ENCODE measurements at places on chromosomes 4 and X.

DNA sequence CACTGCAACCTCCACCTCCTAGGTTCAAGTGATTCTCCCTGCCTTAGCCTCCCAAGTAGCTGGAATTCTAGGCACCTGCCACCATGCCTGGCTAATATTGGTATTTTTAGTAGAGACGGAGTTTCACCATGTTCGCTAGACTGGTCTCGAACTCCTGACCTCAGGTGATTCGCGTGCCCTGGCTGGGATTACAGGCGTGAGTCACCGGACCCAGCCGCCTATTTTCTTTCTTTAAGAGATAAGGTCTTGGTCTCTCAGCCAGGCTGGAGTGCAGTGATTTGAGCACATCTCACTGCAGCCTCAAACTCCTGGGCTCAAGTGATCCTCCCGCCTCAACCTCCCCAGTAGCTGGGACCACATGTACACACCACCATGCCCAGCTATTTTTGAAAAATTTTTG is 166.5 kb downstream of the DHRSX start:
- no peak for DNase-seq

DNA sequence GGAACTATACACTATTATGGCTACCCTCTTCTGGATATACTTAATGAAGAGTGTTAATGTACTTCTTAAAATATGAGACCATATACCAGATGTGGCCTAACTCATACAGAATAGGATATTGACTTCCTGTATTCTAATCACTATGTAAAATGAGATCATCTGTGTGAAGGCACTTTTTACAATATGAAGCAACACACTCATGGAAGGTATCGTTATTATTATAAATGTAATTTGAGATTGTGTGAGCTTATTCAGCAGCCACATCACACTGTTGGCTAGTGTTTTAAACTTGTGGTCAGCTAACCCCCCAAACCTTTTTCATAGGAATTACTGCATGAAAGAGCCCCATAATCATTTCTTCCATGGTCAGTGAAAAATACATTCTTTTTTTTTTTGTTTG is 281.8 kb upstream of the TEX13A start:
- DNase-seq, result no peak

- DNase-seq, result no peak
These were observed 121.5 kb downstream of the RAPGEF2 start for GRCh38 chr4:159224408-159224807.

GRCh38 chrX:125998432-125998831 is 167.7 kb downstream of the DCAF12L2 start:
- no peak for DNase-seq

- no peak for DNase-seq
These were observed 37.4 kb upstream of the PACRGL start for GRCh38 chr4:20662851-20663250.

GRCh38 chr4:84220990-84221389 is 278.1 kb downstream of the NKX6-1 start:
- DNase-seq, result no peak

- no peak for DNase-seq
These were observed 314.9 kb upstream of the DIPK2B start for GRCh38 chrX:45515262-45516215.

GRCh38 chr4:152468408-152468807 is 67.5 kb downstream of the FBXW7 start:
- DNase-seq, result no peak

DNA sequence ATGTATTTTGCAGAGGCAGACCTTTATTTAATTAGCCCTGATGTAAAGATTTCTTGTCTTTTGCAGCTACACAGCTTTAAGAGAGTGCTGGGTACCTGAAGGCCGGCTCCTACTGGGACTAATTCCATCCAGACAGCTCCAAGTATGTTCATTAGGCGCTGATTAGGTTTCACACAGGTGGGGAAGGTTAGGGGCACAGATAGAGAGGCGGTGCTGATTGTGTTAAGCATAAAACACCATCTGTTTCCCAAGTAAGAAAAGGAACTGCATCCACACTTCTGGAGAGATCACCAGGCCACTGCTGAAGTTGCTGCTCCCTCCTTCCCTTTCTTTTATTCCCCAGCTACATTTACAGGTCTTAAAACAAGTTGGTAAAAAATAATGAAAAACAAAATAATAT is 349.5 kb downstream of the ZIC3 start:
- no peak for DNase-seq

GRCh38 chr4:79334783-79335182 is 8.9 kb upstream of the NAA11 start:
- no peak for DNase-seq

DNA sequence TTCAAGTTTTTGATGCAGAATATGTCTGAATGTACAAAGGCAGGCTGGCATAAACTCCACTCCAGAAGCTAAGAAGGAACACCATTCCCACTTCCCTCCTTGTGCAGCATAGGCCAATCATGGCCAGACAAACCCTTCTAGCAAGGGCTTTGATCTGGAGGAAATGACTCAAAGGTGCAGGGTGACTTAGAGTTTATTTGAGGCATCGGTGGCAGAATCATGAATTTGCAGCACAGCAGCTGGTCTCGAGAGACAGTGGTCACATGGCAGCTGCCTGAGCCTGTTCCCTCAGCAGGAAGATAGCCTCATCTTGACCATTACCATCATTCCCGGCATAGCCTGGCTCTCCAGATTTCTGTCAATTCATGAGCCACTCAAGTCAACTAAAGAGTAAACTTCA is 154.5 kb downstream of the ATP10D start:
- DNase-seq, result no peak

DNA sequence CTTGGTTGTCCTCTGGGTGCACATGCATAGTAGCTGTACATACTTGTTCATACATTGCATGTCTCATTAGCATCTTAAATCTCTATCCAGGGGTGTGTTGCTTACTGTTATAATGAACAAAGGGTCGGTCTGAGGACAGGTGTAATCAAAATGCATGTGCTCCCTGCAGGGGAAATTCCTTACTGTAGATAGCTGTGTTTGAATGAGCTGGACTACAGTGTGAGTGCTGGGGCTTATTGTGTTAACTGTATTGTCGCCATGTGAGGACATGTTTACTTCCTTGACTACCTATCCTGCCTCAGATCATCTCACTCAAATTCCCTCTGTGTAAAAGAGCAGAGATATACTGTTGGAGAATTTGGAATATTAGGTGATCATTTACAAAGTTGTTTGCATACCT is 98.7 kb downstream of the KLHL34 start:
- DNase-seq, result no peak

DNA sequence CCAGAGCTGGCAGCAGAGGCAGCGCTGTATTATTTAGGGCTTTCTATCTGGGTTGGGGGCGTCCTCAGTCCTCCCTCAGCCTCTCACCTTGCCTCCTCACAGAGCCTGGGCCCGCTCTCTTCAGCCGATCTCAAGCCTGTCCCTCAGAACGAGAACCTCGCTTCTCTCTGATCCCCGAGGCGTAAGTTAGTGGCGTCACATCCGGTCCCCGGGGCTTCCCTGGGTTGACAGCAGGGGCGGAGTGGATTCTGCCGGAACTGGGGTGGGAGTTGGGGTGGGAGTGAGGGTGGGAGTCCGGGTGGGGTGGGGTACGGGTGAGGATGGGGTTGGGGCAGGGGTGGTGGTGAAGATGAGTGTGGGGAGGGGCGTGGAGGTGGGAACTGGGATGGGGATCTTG is at the start of gene MAGEA10:
MAGEA10 (minus strand) TSS at position 190 of the 397 bp plus-strand sequence. CDS start 2,957 bp downstream, outside the sequence.
- no peak for DNase-seq

GRCh38 chr4:182695009-182695408 is 222.2 kb downstream of the DCTD start:
- DNase-seq, result no peak

DNA sequence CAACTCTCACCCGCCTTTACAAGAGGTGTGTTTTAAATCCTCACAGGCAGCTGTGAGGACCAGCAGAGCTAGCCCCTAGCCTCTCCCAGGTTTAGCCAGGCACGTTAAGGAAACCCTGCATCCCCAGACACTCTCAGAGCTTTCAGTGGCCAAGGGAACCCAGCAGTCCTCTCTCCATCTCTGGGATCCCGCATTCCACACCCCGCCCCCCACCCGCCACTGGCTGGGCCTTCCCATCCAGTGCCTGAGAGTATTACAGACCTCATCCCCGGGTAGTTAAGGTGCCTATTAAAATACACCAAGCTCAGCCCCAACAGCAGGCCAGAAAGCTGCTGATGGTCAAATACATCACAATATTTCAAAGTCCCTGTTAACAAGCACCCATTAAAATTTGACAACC is 256.2 kb downstream of the BCOR start:
- no peak for DNase-seq

DNA sequence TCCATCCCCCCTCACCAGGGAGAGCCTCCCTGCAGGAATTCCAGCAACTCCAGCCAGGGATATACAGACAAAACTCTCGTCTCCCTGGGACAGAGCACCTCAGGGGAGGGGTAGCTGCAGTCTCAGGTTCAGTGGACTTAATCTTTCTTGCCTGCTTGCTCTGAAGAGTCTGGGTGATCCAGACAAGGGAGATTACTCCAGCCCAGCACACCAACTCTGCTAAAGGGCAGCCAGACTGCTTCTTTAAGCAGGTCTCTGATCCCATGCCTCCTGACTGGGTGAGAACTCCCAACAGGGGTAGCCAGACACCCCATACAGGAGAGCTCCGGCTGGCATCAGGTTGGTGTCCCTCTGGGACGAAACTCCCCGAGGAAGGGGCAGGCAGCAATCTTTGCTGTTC is 888.7 kb downstream of the RAB28 start:
- no peak for DNase-seq

DNA sequence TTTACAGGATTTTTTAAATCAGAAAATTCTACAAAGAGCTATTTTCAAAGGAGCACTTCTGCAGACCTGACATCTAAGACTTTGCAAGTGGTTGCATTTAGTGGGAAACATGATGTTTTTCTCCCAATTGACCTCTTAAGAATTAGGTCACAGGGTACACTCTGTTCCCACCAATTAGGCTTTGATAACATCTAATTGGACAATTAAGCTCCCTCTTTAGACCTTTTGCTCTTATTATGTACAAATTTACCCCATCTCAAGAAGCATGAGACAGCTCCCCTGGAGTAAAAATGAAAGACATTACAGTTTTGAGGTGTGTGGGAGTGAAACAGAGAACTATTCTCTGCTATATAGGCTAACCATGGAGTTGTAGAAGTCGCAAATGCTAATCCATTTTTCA is 31.8 kb upstream of the AGA start:
- no peak for DNase-seq

- no peak for DNase-seq
These were observed 187.7 kb downstream of the DCTD start for GRCh38 chr4:182729516-182729915.

DNA sequence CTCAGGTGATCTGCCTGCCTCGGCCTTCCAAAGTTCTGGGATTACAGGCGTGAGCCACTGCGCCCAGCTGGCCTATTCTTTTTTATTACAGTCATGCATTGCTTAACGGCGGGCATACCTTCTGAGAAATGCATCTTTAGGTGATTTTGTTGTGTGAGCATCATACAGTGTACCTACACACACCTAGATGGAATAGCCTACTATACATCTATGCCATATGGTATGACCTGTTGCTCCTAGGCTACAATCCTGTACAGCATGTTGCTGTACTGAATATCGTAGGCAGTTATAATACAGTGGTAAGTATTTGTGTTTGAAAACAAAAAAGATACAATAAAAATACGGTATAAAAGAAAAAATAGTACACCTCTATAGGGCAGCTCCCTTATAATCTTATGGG is 6.0 kb downstream of the STAG2 start:
- DNase-seq, result no peak

DNA sequence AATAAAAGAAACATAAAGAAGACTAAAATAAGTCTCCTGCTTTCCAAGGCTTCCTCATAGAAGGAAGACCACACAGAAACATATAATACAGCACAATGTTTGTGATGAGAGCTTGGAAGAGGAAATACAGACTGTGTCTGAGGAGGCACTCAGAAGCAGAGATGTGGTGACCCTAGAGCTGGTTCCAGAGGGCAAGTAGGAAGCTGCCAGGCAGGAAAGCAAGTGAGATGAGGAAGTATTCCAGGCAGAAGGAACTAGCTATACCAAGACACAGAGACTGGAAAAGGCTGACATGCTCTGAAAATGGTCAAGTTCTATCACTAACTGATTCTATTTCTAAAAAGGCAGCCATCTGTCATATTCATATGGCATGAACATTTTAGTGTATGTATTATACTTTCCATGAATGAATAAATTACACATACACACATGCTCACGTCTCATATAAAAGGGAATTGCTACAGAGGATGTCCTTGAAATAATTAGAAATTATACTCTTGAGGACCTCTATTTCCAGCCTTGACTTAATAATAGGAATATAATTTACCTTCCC is 16.6 kb upstream of the HSFX2 start:
- no peak for DNase-seq
